ENCODE measurements at places on chromosomes 2 and 18. TPM values are rescaled to one million over a fixed set of nuclear protein-coding genes. Genes with fewer than 3 reads are reported as not detected.

GRCh38 chr2:148042219-148042618, 21.3 kb downstream of the MBD5 start:
- H3K27ac ChIP-seq = no peak overlapping the region
- H3K36me3 ChIP-seq = peaks cover 2% of the 10 kb centered on the region
- H3K4me1 ChIP-seq = peaks cover 2% of the 10 kb centered on the region
- no peak for DNase-seq
- no peaks in the 10 kb centered on the region for H3K27me3 ChIP-seq
- no peak overlapping the region for H3K4me3 ChIP-seq

DNA sequence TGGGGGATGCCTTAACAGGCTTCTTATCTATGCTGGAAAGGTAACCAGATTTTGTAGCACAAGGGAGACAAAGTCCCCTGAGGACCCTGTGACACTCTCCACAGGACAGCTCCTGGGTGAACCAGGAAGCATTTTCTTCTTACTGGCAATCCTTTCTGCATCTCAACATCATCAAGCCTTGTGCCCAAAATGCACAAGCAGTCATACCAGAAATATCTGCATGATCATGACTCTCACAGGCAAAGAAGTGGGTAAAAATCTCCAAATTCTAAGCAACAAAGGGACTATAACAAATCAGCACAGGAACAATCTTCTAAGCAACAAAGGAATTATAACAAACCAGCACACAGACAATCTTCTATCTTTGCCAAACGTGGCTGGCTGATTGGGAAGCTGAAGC, 99.1 kb upstream of the CD226 start:
- H3K4me1 ChIP-seq = peaks cover 8% of the 10 kb centered on the region
- no peaks in the 10 kb centered on the region for H3K27me3 ChIP-seq
- DNase-seq = no peak
- H3K4me3 ChIP-seq = no peak overlapping the region
- H3K36me3 ChIP-seq = peaks cover 17% of the 10 kb centered on the region
- no peak overlapping the region for H3K27ac ChIP-seq

DNA sequence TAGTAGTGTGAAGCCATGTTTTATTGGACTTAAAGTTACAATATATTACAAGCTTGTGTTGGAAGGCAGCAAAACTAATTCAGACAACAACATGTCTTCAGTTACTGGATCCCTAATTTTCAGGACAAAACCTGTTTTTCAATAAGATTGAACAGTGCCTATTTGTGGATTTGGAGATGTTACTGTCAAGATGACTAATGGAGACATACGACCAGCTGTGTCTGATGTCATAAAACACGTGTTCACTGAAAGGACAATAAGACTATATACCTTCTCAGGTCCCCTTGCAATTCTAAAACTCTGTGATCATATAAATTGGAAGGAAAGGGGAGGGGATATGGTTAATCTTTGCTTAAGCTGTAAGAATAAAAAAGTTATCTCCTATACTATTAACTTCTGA, 21.7 kb downstream of the METTL21A start:
- H3K36me3 ChIP-seq = peaks cover 16% of the 10 kb centered on the region
- no peaks in the 10 kb centered on the region for H3K27me3 ChIP-seq

- no peak overlapping the region for H3K27ac ChIP-seq
- no peak for DNase-seq
- H3K4me3 ChIP-seq = no peak overlapping the region
- H3K27me3 ChIP-seq = no peaks in the 10 kb centered on the region
- H3K4me1 ChIP-seq = peaks cover 15% of the 10 kb centered on the region
- peaks cover 10% of the 10 kb centered on the region for H3K36me3 ChIP-seq
Observed at GRCh38 chr2:223781560-223781959, 55.8 kb downstream of the AP1S3 start.

DNA sequence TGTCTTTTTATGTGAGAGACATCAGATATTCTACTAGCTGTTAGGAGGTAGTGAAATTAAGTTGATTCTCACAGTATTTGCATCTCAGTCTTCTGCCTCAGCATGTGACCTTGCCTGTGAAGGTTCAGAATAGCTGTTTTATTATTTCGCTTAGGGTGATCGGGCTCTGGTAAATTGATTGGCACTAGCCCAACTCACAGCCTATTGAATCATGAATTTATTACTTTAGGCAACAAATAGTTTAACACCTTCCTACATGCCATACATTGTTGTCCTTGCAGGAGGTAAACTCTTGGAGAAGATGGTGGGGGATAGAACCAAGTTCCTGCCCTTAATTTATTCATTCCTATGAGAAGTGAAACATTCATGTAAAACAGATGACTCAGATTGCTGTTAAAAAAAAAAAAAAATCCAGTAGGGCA, 101.9 kb downstream of the GPD2 start:
- H3K27me3 ChIP-seq = no peaks in the 10 kb centered on the region
- H3K4me1 ChIP-seq = peaks cover 20% of the 10 kb centered on the region
- no peak overlapping the region for H3K27ac ChIP-seq
- H3K36me3 ChIP-seq = peaks cover 8% of the 10 kb centered on the region
- no peak for DNase-seq
- H3K4me3 ChIP-seq = no peak overlapping the region

DNA sequence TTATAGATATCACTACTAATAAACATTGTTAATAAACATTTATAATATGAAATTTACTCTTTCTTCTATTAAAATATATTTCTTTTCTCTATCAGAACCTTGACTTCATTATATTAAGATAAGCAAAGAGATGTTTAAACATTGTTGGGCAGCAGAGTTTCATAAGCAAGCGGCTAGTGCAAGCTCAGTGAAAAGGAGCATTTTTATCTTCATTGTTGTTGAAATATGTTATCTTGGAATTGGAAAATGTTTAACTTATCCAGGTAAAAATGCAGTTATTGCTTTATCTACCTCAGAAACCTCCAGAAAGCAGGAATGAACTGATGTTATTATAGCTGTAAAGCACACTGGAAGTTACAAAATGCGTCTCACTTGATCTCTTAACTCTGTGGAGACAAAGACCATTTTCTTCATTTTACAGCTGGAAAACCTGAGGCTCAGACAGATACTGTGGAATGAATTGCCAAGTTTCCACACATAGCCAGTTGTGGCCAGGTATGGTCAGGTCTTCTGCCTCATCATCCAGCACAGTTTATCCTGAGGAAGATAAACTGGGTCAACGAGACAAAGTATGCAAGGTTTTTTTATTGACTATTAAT, 934.6 kb upstream of the FAM98A start:
- H3K4me1 ChIP-seq = peaks cover 5% of the 10 kb centered on the region
- H3K4me3 ChIP-seq = no peak overlapping the region
- no peaks in the 10 kb centered on the region for H3K27me3 ChIP-seq
- H3K36me3 ChIP-seq = no peaks in the 10 kb centered on the region
- H3K27ac ChIP-seq = no peak overlapping the region

GRCh38 chr18:79796016-79796415, 1.7 kb upstream of the KCNG2 start:
- H3K27ac ChIP-seq = no peak overlapping the region
- peaks cover 14% of the 10 kb centered on the region for H3K4me1 ChIP-seq
- H3K36me3 ChIP-seq = no peaks in the 10 kb centered on the region
- H3K4me3 ChIP-seq = no peak overlapping the region

DNA sequence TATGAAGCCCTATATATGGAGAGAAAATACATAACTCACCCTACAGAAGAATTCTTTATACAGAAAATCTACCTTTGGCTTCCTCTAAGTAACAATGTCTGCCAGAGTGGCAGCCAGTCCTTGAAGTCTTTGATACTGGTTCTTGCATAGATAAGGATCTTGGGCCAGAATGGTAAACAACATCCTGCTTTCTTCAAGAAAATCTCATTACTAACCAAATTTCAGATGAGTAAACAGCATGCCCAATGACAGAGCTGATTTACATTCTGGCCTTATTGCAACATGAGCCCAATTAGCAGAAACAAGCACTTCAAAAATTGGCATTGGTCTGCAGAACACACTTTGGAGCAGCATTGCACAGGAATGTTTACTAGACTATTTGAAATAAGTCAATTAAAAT, 336.5 kb upstream of the ST6GAL2 start:
- no peaks in the 10 kb centered on the region for H3K4me1 ChIP-seq
- no peaks in the 10 kb centered on the region for H3K36me3 ChIP-seq
- no peak overlapping the region for H3K4me3 ChIP-seq

DNA sequence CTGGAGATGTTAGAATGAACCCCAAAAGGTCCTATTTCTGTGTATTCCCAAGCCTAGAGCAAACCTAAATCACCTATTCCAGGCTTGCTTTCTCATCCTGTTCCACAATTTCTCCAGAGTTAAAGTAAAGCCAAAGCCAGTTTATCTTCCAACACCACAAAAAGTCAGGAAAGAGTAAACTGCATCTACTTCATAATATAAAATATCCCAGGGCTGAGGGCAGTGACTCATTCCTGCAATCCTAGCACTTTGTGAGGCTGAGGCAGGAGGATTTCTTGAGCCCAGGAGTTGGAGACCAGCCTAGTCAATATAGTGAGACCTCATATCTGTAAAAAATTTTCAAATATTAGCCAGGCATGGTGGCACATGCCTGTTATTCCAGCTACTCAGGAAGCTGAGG, 241.4 kb downstream of the CDH20 start:
- no peaks in the 10 kb centered on the region for H3K27me3 ChIP-seq
- no peak for DNase-seq
- no peaks in the 10 kb centered on the region for H3K4me1 ChIP-seq
- no peak overlapping the region for H3K27ac ChIP-seq
- H3K4me3 ChIP-seq = no peak overlapping the region

DNA sequence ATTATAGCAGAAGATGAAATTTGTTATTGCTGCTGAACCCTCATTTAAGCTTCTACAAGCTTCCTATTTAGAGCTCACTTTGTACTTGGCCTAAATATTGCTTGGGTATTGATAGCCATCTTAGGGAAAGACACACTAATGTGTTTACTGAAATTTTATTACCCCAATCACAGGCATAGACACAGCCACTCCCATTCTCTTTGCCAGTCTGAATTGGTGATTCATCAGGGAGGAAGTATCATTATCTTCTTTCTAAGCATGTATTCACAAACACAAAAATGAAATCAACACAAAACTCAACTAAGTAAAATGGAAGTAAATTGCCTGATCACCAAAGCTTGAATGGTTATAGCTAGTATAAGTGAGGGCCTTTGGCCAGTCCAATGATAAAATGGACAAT, 666.3 kb downstream of the TSN start:
- H3K27ac ChIP-seq = no peak overlapping the region
- H3K4me1 ChIP-seq = peaks cover 7% of the 10 kb centered on the region
- no peak for DNase-seq

- H3K27me3 ChIP-seq = no peaks in the 10 kb centered on the region
- no peak for DNase-seq
- H3K27ac ChIP-seq = no peak overlapping the region
Observed at GRCh38 chr18:2050702-2051201, 520.6 kb downstream of the METTL4 start.

GRCh38 chr2:196851088-196851487, 41.9 kb upstream of the C2orf66 start:
- H3K4me1 ChIP-seq = peaks cover 7% of the 10 kb centered on the region
- H3K27me3 ChIP-seq = peaks cover 2% of the 10 kb centered on the region
- no peak overlapping the region for H3K4me3 ChIP-seq
- DNase-seq = no peak
- no peak overlapping the region for H3K27ac ChIP-seq
- peaks cover 18% of the 10 kb centered on the region for H3K36me3 ChIP-seq

GRCh38 chr18:74898965-74899364, 301.3 kb downstream of the ZNF407 start:
- H3K27ac ChIP-seq = no peak overlapping the region
- no peaks in the 10 kb centered on the region for H3K27me3 ChIP-seq
- no peak overlapping the region for H3K4me3 ChIP-seq
- DNase-seq = no peak
- no peaks in the 10 kb centered on the region for H3K36me3 ChIP-seq
- H3K4me1 ChIP-seq = peaks cover 26% of the 10 kb centered on the region

GRCh38 chr2:60519231-60519863, 34.1 kb downstream of the BCL11A start:
- peaks cover 6% of the 10 kb centered on the region for H3K36me3 ChIP-seq
- DNase-seq = no peak
- peak overlapping the region; percentile 77 for H3K27ac ChIP-seq
- H3K4me1 ChIP-seq = peaks cover 74% of the 10 kb centered on the region
- no peak overlapping the region for H3K4me3 ChIP-seq

CTLA4 gene
- total RNA-seq = not detected

SLC30A3 gene
- 3.1 TPM for total RNA-seq

GPAT2 gene
- total RNA-seq = not detected

FAM237A gene
- not detected for total RNA-seq

FBLN7 gene
- 1.9 TPM for total RNA-seq

FEV gene
- total RNA-seq = 0.29 TPM

STEAP3 gene
- 0.94 TPM for total RNA-seq

CRYGD gene
- total RNA-seq = not detected

EPB41L5 gene
- 43.9 TPM for total RNA-seq

ANKRD23 gene
- total RNA-seq = 12.5 TPM

CDK15 gene
- 6.8 TPM for total RNA-seq

TMEM247 gene
- not detected for total RNA-seq

TTC21B gene
- total RNA-seq = 33.8 TPM

CYRIA gene
- 4.5 TPM for total RNA-seq

Data from mesothelial cell of epicardium (in vitro differentiated cells).